ENCODE measurements at places on chromosomes 6 and 20. TPM values are rescaled to one million over a fixed set of nuclear protein-coding genes. Genes with fewer than 3 reads are reported as not detected.

GRCh38 chr6:3727593-3728108 is 23.9 kb downstream of the PXDC1 start:
- no peak for DNase-seq

GRCh38 chr6:30712441-30712945 is 4.6 kb downstream of the MDC1 start:
- no peak for DNase-seq

- no peak for DNase-seq
Measured at GRCh38 chr6:36765190-36765589, 67.6 kb downstream of the RAB44 start.

DNA sequence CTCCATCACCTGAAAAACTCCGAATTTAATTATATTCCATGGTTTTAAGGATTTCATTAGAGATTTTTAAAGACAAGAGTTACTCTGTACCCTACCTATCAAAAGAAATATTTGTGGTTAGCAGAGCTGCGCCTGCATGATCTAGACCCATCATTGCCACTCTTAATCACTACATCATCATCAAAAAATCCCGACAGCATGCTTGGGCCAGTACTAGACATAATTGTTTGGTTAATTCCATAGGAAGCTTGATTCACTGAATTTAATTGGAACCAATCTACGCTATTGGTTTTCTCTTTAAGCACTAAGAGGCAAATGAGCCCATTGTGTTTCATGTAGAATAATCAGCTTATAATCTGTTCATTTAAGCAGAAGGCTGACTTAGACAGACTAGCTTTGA is 33.4 kb upstream of the RNF217 start:
- DNase-seq: no peak

Gene LCA5
- 2.0 TPM for polyA plus RNA-seq
